ENCODE measurements at places on chromosomes 7 and 10. TPM values are rescaled to one million over a fixed set of nuclear protein-coding genes. Genes with fewer than 3 reads are reported as not detected.

Gene GPR26
- total RNA-seq, result not detected

Gene AKR1C3
- total RNA-seq, result not detected

Gene PRSS2
- total RNA-seq, result not detected

Gene ITPRID1
- total RNA-seq, result not detected

Gene FOXP2
- total RNA-seq, result not detected

Gene LDB3
- total RNA-seq, result 8.3 TPM

Gene IFIT1B
- total RNA-seq, result 0.78 TPM

Gene STOX1
- total RNA-seq, result 19.8 TPM

Gene EMX2
- not detected for total RNA-seq

Gene GOLGA7B
- total RNA-seq, result not detected

GRCh38 chr7:121187676-121188075 is 141.1 kb upstream of the WNT16 start:
- DNase-seq, result peak; percentile 27
- 0 out of 2 replicates have a peak, but pooled peaks cover 2% of the 10 kb centered on the region for H3K27me3 ChIP-seq
- no peaks in the 10 kb centered on the region for H3K36me3 ChIP-seq
- no peaks in the 10 kb centered on the region for H3K4me1 ChIP-seq
- no peak overlapping the region for H3K27ac ChIP-seq

GRCh38 chr7:146660839-146661238 is 544.2 kb downstream of the CNTNAP2 start:
- H3K27ac ChIP-seq, result no peak overlapping the region
- DNase-seq, result no peak
- H3K4me1 ChIP-seq, result no peaks in the 10 kb centered on the region
- no peak overlapping the region for H3K4me3 ChIP-seq

DNA sequence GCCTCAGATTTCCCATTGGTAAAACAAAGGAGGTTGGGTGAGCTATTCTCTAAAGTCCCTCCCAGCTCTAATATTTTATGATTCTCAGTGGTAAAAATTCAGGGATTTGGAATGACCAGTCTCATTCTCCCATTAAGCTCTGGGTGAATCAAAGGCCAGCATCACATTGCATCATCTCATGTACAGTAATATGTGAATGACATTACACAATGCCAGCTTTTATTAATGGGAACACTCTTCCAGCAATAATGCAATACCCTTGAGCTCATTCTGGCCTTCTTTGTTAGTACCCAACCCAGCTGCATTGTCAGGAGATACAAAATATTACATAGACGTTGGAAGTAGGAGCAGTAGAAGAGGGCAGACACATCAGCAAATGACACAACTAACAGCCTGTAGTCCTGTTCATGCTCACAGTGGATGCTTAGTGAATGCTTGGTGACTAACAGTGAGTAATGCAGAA is 100.0 kb upstream of the EGR2 start:
- no peak for DNase-seq
- peaks cover 8% of the 10 kb centered on the region for H3K4me1 ChIP-seq
- no peak overlapping the region for H3K4me3 ChIP-seq

- H3K4me3 ChIP-seq, result no peak overlapping the region
- no peaks in the 10 kb centered on the region for H3K27me3 ChIP-seq
- no peak for DNase-seq
- H3K4me1 ChIP-seq, result no peaks in the 10 kb centered on the region
- H3K27ac ChIP-seq, result no peak overlapping the region
Measured at GRCh38 chr10:60541451-60541850, 151.8 kb upstream of the ANK3 start.

- H3K4me1 ChIP-seq, result no peaks in the 10 kb centered on the region
- no peaks in the 10 kb centered on the region for H3K36me3 ChIP-seq
- no peak overlapping the region for H3K27ac ChIP-seq
Measured at GRCh38 chr10:71432101-71432905, 35.6 kb downstream of the CDH23 start.

DNA sequence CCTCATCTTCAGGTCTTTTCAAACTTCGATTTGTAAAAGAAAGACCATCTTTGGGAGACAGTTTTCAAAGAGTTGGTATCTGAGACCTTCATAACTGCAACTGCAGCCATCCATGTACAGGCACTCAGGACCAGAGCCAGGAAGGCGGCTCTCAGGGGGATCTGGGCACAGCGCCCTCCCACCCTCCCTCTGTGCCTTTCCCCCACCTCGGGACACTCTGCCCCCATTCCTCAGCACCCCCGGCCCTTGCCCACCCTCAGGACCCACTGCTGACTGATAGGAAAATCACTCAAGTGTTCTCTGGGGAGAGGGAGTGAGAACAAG is 143.6 kb downstream of the CUBN start:
- H3K27me3 ChIP-seq, result no peaks in the 10 kb centered on the region
- DNase-seq, result no peak
- H3K4me3 ChIP-seq, result no peak overlapping the region
- H3K27ac ChIP-seq, result no peak overlapping the region
- H3K4me1 ChIP-seq, result no peaks in the 10 kb centered on the region

DNA sequence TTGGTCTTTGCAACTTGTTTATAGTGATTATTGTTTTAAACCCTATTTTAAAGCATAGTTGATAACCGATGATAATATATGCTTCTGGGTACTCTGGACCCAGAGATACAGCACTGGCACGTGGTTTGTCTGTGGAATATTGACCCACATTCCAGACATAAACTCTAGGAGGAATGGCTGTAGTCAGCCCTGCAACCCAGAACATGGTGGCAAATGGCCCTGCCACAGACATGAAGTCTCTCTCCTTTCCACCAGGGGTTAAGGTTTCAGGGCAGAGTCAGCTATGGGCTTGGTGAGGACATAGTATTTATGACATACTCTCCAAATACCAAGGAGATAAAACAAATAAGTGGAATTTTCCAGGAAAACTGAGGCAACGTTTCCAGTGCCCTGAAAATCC is 83.6 kb downstream of the NAMPT start:
- no peak overlapping the region for H3K27ac ChIP-seq
- H3K4me1 ChIP-seq, result peaks cover 7% of the 10 kb centered on the region
- no peaks in the 10 kb centered on the region for H3K36me3 ChIP-seq
- no peak overlapping the region for H3K4me3 ChIP-seq
- no peaks in the 10 kb centered on the region for H3K27me3 ChIP-seq
- no peak for DNase-seq

DNA sequence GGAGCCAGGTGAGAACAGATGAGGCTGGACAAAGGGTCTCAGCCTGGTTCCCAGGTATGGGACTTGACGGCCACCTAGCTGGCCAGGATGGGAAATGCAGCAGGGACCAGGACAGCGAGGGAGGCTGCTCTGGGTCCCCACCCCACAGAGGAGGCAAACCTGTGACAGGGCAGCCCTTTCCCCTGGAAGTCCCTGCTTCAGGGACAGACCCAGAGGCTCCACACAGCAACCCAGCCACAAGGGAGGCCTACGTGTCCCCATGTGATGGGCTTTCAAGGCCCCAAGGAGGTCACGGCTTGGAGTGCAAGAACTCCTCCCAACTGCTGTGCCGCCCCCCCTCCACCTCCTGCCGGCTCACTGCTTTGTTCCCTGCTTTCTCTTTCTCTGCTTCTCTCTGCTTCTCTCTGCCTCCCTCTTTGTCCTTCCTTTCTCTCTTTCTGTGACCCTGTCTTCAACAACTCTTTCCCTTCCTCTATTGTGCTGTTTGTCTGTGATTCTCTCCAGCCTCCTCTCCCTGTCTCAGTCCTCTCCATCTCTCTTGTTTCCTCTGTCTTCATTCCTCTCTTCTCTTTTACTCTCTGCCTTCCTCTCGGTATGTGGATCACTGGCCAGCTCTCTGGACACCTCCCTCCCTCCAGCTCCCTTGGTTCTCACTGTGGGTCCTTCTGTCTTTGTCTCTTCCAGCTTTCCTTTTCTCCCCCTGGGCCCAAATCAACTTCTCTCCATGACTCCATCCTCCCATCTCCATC is 9.6 kb upstream of the EIF5AL1 start:
- H3K27ac ChIP-seq, result no peak overlapping the region
- H3K4me3 ChIP-seq, result no peak overlapping the region
- no peaks in the 10 kb centered on the region for H3K36me3 ChIP-seq
- H3K27me3 ChIP-seq, result no peaks in the 10 kb centered on the region
- peak; percentile 46 for DNase-seq

GRCh38 chr7:49773936-49774458 is 559 bp downstream of the VWC2 start:
- H3K4me3 ChIP-seq, result no peak overlapping the region
- DNase-seq, result no peak
- no peak overlapping the region for H3K27ac ChIP-seq
- no peaks in the 10 kb centered on the region for H3K4me1 ChIP-seq

GRCh38 chr7:148050492-148051158 is 539.9 kb upstream of the C7orf33 start:
- H3K36me3 ChIP-seq, result no peaks in the 10 kb centered on the region
- no peaks in the 10 kb centered on the region for H3K27me3 ChIP-seq
- H3K4me1 ChIP-seq, result no peaks in the 10 kb centered on the region
- H3K27ac ChIP-seq, result no peak overlapping the region

DNA sequence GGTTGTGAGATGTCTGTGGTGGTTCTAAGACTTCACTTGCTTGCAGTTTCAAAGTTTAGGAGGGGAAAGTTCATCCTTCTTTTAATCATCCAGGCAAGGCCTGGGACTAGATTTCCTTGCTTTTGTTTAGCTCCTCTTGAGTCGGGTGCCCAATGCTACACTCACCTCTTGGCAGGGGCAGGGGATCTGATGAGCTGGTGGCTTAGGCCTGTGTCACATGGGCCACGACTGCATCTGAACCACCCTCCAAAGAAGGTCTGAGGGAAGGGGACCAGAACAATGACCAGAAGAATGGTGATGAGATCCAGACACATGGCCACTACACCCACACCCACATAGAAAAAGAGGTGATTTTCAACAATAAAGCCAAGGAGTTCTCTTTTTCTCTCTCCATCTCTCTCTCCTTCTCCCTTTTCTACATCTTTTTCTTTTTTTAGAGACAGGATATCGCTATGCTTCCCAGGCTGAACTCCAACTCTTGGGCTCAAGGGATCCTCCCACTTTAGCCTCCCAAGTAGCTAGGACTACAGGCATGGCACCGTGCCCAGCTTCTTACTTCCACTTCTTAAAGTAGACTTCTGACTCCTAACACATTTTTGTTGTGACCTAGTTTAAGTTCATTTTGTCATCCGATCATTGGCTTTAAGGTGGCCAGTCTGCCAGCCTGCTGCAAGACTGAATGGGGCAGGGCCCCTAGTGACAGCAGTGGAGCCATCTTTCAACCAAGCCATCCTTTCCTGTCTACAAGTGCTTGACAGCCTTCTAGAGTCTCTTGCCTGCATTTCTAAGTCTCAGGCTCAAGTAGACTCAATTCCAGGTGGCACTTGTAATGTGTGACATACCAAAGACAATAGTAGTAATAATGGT is 350.9 kb downstream of the RNLS start:
- no peak overlapping the region for H3K27ac ChIP-seq
- DNase-seq, result no peak
- no peaks in the 10 kb centered on the region for H3K27me3 ChIP-seq
- H3K4me3 ChIP-seq, result no peak overlapping the region
- no peaks in the 10 kb centered on the region for H3K4me1 ChIP-seq

- no peaks in the 10 kb centered on the region for H3K36me3 ChIP-seq
- H3K4me3 ChIP-seq, result no peak overlapping the region
- H3K4me1 ChIP-seq, result no peaks in the 10 kb centered on the region
- DNase-seq, result no peak
Measured at GRCh38 chr10:70981171-70981836, 92.9 kb upstream of the PCBD1 start.

DNA sequence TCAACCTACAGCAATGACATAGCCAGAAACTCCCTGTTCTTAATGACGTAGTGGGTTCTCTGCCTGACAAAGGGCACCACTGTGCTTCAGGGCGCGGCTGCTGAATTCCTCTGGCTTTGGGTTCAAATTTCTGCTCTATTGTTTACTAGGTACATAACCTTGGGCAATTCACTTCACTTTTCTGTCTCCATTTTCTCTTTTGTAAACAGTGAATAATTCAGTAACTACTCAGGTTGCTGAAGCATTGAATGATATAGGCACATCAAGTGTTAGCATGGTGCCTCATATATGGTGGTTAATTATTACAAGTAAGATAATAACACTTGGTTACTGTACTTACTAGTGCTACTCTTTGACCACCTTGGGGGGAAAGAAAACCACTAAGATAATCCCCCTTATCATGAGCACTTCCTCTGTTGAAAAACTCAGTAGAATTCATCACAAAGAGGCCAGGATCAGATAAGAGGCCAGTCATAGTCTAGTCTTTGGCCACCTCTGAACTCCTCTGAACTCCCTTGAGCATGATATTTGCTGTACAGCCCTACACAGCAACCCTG is 92.0 kb upstream of the AHR start:
- H3K4me3 ChIP-seq, result no peak overlapping the region
- no peaks in the 10 kb centered on the region for H3K4me1 ChIP-seq

- peak; percentile 51 for DNase-seq
- H3K4me1 ChIP-seq, result no peaks in the 10 kb centered on the region
- H3K27me3 ChIP-seq, result 0 out of 2 replicates have a peak, but pooled peaks cover 3% of the 10 kb centered on the region
- H3K4me3 ChIP-seq, result no peak overlapping the region
Measured at GRCh38 chr7:108973075-108973474, 403.4 kb downstream of the DNAJB9 start.

- no peak overlapping the region for H3K27ac ChIP-seq
- H3K4me1 ChIP-seq, result no peaks in the 10 kb centered on the region
- no peak overlapping the region for H3K4me3 ChIP-seq
- H3K27me3 ChIP-seq, result no peaks in the 10 kb centered on the region
- no peaks in the 10 kb centered on the region for H3K36me3 ChIP-seq
Measured at GRCh38 chr10:85615556-85615955, 751.0 kb downstream of the GRID1 start.

GRCh38 chr10:11159543-11160215 is 142.0 kb downstream of the CELF2 start:
- no peak for DNase-seq
- H3K36me3 ChIP-seq, result no peaks in the 10 kb centered on the region
- no peak overlapping the region for H3K4me3 ChIP-seq
- peaks cover 20% of the 10 kb centered on the region for H3K4me1 ChIP-seq
- no peak overlapping the region for H3K27ac ChIP-seq
- no peaks in the 10 kb centered on the region for H3K27me3 ChIP-seq

DNA sequence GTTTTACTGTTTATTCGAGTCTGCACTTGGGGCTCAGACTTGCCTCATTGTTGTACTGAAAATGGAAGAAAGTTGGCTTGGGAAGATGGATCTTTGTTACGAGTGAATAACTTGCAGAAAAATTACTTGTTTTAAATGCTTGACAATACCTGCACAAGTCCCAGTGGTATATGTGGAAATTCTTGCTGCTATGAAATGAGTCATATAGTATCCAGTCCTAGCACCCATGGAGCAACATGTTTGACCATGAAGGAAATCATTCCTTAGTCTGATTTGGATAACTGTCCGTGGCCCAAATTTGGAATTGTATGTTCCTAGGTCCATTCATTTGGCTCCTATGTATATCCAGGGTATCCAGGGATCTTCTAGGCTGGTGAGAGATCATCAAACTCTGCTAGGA is 1096.8 kb downstream of the KCNMA1 start:
- H3K27me3 ChIP-seq, result no peaks in the 10 kb centered on the region
- no peaks in the 10 kb centered on the region for H3K4me1 ChIP-seq
- no peak for DNase-seq
- H3K4me3 ChIP-seq, result no peak overlapping the region

- H3K27ac ChIP-seq, result peak overlapping the region; percentile 75
- H3K4me3 ChIP-seq, result peak overlapping the region; percentile 54
- DNase-seq, result peak; percentile 82
- H3K36me3 ChIP-seq, result no peaks in the 10 kb centered on the region
Measured at GRCh38 chr7:99943641-99944496, 14.4 kb upstream of the GJC3 start.

- 0 out of 2 replicates have a peak, but pooled peaks cover 2% of the 10 kb centered on the region for H3K27me3 ChIP-seq
- no peaks in the 10 kb centered on the region for H3K4me1 ChIP-seq
- DNase-seq, result no peak
- no peaks in the 10 kb centered on the region for H3K36me3 ChIP-seq
Measured at GRCh38 chr10:12509794-12510100, 160.4 kb downstream of the CAMK1D start.

GRCh38 chr10:111872591-111872990 is 311.0 kb downstream of the GPAM start:
- H3K27ac ChIP-seq, result no peak overlapping the region
- H3K36me3 ChIP-seq, result no peaks in the 10 kb centered on the region
- DNase-seq, result no peak
- H3K4me3 ChIP-seq, result no peak overlapping the region
- H3K27me3 ChIP-seq, result no peaks in the 10 kb centered on the region
